Hindlimb muscle (tissue), 1 donor: ENCODE measurements at places on chromosomes 6 and 20.

DNA sequence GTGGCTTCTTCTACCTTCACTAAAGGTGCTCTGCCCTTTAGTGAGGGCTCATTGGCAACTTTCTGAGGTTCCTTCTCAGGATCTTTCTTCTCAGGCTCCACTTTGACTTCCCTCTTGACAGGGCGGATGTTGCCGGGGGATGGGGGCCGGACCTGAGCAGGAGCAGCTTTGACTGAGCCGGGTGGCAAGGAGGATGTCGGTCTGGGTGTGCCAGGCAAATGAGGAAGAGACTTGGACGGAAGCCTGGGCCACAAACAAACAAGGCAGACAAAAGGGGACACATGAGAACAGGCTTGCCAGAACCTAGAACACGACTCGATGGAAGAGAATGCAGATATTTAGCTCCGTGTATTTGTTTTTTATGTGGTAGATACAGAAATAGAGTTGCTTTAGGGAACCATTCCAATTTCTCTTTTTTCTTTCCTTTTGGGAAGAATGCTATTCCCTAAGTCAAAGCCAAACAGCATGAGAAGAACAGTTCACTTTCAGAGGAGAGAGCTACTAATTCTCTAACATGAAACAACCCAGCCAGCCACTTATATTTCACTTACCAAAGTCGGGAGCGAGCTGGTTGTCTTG lies 76.2 kb upstream of the BCLAF1 start:
- DNase-seq = peak; percentile 15

- DNase-seq = no peak
These were observed 478.4 kb upstream of the SOX4 start for GRCh38 chr6:21115111-21115510.

DNA sequence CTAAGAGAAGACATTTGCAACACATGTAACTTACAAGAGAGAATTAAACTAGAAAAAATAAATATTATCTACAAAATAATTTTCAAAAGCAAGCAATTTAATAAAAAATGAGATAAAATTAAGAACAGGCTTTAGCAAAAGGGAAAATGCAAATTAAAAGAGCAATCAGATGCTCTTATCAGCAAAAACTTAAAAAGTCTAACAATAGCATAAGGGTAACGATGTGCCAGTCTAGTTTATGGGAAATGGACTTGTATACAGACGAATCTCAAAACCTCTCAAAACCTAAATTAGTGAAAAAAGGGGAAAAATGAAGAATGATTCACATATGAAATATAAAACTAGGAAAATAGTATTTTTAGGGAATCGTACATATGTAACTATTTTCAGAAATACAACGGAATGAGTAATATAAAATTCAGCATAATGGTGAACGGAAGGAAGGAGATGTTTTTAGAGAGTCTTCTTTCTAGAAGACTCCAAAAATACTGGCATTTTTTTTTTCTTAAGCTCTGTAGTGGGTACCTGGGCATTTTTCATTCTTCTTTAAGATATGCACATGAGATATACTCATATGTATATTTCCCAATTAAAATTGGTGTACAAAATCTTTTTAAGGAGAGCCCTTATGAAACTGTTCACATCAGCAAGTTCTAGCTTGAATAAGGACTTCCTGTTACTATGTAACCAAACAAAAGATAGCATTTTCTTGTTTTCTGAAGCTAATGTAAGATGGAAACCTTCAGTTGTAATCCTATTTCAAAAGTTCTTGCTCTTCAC lies 927 bp upstream of the MANEA start:
- peak; percentile 6 for DNase-seq

DNA sequence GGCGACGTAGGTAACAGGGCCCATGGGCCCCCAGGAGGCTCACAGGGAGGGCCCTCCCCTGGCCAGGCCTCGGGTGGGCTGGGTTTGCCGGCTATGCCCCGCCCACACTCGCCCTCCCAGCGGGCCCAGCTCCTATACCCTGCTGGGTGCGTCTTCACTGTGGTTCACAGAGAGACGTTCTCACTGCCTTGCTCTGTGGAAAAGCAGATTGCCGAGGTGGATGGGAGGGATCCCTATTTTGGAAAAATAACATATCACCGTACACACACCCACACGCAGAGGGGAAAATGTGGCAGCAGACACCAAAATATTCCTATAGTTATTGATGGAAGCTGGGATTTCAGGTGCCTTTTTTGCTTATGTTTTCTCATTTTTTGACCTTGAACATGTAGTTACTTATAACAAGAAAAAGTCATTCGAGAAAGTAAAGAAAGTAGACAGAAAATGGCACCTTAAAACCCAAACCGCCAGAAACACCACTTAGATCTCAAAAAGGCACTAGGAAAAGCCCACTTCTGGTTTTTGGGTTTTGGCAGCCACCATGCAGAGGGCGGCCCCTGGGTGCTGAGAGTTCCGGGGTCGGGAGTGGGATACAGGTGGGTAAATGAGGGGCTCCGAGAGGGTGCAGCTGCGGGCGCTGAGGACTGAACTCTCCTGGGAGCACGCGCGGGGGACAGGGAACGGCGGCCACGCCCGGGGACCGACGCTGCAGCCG lies 49.4 kb downstream of the TMEM242 start:
- DNase-seq = no peak

DNA sequence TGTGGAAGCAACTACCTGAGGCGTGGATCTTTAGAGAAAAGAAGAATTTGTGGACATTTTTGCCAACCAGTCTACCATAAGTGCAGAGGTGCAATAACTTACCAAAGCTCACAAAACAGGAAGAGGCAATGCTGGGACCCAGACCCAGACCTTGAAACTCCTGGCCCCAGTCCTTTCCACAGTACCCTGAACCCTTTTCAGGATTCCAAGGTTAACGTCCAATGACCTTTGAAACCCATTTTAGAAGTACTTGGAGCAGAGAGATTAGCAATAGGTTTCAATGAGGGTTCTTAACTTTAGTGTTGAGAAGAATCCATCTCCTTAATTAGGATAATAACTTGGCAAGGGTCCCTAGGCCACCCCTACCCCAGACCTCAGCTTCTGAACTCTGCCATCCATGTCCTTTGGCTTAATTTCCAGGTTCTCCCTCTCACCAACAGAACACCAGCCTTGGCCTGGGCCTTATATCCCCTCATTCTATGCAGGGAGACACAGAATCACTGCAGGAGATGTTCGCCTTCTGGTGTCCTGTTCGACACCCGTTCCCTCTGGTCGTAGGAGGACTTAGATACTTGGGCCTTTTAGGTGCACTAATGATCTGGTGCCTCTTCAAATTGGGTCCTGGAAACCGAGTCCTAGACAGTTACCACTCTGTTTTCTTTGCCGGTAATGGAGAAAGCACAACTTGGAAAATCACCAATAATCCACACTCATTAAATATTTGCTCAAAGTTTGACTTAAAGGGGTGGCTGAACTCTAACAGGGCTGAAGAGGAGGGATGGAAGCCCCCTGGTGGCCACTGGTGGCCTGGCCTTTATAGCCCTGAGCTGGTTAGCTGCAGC lies 40.6 kb downstream of the ISM1 start:
- DNase-seq = peak; percentile 17

- no peak for DNase-seq
These were observed 3.7 kb upstream of the PMEPA1 start for GRCh38 chr20:57713505-57713903.

GRCh38 chr6:110626442-110626841 lies 150.0 kb upstream of the SLC22A16 start:
- DNase-seq = no peak

GRCh38 chr20:32368925-32369324 lies 10.8 kb downstream of the ASXL1 start:
- DNase-seq = no peak

DNA sequence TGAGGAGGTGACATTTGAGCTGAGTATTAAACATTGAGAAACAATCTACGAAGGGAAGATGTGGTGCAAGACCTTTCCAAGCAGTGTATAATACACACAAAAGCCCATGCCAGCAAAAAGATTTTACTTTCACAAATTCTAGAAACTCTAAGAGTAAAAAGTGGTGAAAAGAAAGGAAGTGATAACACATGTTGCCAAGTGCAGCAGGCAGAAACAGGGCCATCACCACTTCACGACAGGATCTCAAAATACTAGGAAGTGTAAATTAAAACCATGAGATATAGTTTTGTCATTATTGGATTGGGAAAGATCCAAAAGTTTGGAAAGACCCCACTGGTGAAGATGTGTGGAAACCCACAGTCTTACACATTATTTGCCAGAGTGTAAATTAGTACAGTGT lies 1.7 kb upstream of the ENTPD6 start:
- DNase-seq = no peak

DNA sequence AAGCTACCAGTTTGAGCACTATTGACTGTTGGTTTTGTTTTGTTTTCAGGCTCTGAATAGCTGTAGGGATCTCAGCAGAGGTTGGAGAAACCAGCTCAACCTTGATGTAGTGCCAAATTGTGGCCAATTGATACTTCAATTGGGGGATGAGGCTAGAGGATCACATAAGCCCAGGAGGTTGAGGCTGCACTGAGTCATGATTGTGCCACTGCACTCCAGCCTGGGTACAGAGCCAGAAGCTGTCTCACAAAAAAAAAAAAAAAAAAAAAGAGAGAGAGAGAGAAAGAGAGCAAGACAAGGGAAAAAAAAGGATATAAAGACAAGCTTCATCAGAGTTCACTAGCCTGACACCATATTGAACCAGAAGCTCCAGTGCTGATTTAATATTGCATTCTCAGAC lies 702.1 kb downstream of the FRK start:
- no peak for DNase-seq
